ENCODE measurements at places on chromosomes 6 and 20. TPM values are rescaled to one million over a fixed set of nuclear protein-coding genes. Genes with fewer than 3 reads are reported as not detected.

DNA sequence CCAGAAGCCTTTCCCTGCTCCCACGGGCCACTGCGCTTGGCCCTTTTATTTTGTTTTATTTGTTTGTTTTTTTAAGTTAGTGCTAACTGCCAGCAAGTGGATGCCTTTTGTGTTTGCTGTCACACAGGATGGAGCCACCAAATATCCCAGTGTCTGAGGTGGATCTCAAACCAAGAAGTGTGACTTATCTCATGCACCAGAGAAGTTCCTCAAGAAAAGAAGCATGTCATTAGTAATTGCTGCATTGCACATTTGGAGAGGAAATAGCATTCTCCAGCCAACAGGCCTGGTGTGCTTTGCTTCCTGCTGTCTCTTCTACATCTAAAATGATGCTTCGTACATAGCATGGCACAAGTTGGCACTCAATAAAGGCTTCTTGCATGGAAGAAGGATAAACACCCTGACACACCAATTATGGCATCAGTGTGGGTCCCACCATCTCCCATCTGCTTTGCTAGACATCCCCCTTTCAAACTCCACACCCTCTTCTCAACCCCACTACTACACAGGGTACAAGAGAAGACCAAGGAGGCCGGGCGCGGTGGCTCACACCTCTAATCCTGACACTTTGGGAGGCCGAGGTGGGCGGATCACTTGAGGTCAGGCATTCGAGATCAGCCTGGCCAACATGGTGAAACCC lies 1.9 kb upstream of the ATP9A start:
- no peak for DNase-seq

GRCh38 chr20:18943542-18943941 lies 130.0 kb downstream of the SCP2D1 start:
- no peak for DNase-seq

- DNase-seq: no peak
Observed at GRCh38 chr6:132400883-132401617, at the start of gene MOXD1. Gene MOXD1, minus strand, starts transcription at chr6:132401475. Its CDS starts 49 bp downstream, at chr6:132401426.

The MYLIP gene
- total RNA-seq: 38.8 TPM

The DTNBP1 gene
- total RNA-seq: 10.9 TPM

DNA sequence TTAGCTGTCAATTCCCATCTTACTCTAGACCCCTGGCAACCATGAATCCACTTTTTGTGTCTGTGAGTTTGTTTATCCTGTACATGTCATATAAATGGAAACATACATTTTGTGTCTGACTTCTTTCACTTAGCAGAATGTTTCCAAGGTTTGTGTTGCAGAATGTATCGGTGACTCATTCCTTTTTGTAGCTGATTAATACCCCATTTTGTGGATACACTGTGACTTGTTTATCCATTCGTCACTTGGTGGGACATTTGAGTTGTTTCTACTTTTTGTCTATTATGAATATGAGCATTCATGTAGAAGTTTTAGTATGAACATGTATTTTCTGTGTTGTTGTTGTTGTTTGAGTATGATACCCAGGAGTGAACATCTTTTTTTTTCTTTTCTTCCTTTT lies 21.4 kb downstream of the CDYL start:
- DNase-seq: no peak

GRCh38 chr20:51129147-51129776 lies 106.4 kb upstream of the KCNG1 start:
- no peak for DNase-seq

The KCNK15 gene
- 6.3 TPM for total RNA-seq

DNA sequence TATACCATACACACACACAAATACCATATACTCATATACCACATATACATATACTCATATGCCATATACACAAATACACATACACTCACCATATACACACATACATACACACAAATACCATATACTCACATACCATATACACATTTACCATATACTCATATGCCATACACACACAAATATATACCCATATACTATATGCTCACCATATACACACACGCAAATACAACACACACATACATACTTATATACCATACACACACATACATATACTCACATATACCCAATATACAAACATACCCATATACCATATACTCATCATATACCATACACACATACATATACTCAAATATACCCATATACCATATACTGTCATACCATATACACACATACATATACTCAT lies 99.2 kb downstream of the ZMYND8 start:
- no peak for DNase-seq

DNA sequence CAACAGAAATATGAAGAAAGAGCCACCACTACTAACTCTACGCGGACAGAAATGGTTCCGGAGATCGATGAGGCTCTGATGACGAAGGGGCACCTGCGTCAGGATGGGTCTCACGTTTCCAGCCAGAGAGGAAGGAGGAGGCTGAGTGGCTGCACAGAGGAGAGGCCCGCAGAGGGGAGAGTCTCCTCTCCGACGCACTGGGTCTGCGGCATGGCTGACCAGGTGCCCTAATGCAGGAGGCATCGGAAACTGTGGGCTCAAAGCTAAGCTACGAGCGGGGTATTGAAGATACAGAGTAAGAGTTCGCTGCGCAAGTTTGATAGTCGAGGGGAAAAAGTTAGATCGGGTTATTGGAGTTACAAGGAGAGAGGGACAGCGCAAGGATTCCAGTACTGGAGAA lies 69.9 kb downstream of the TTLL2 start:
- DNase-seq: no peak
